ENCODE measurements at places on chromosomes 1 and 21.

- peak; percentile 71 for DNase-seq
Measured at GRCh38 chr21:42337830-42338728, 12.7 kb downstream of the TFF2 start.

DNA sequence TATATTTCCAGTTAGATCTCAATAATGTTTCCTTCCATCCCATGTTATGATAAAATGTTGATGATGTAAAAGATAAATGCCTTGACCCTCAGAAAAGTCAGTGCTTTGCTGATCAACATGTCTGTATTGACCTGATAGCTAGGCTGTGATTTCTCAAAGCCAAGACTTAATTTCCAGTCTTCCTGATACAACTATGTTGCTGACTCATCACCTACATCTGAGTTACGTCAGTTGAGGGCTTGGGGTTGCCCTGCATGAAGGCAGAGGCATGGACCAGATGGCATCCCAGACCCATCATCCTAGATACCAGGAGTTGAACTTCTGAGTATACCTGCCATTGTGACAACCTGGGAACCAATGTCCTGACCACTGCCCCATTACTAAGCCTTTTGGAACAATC is 4.8 kb downstream of the LCE1D start:
- DNase-seq: no peak

GRCh38 chr21:26777166-26777565 is 68.0 kb downstream of the ADAMTS1 start:
- no peak for DNase-seq

DNA sequence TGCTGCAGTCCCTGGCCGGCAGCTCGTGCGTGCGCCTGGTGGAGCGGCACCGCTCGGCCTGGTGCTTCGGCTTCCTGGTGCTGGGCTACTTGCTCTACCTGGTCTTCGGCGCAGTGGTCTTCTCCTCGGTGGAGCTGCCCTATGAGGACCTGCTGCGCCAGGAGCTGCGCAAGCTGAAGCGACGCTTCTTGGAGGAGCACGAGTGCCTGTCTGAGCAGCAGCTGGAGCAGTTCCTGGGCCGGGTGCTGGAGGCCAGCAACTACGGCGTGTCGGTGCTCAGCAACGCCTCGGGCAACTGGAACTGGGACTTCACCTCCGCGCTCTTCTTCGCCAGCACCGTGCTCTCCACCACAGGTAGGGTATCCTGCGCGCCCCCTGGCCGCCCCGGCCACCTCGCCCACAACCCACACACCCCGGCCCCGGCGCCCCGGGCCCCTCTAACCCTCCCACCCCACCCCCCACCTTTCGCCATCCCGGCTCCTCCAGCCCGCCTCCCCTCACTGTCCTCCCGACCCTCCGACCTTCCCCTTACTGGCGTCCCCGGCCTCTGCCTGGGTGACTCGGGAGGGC is 352 bp downstream of the KCNK1 start:
- peak; percentile 78 for DNase-seq

DNA sequence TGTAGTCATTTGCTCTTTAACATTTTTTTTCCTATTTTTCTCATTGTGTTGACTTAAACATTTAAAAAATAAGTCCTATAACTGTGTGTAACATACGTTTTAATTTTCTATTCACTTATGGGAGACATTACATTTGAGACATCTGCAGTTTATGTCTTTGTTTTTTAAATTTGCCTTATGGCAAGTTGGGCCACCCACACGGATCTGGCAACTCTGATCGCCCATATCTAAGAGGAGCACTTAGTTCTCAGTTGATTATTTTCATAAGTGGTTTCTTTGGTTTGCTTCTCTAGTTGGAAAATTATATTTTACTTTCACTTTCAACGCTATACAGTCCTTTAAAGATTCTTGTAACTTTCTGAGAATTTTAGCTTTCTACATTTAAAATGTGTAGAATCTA is 13.8 kb upstream of the ZNF124 start:
- DNase-seq: no peak

- no peak for DNase-seq
Measured at GRCh38 chr21:16145479-16145878, 415.7 kb downstream of the USP25 start.

GRCh38 chr1:54812801-54813484 is 11.8 kb upstream of the TTC22 start:
- DNase-seq: no peak

DNA sequence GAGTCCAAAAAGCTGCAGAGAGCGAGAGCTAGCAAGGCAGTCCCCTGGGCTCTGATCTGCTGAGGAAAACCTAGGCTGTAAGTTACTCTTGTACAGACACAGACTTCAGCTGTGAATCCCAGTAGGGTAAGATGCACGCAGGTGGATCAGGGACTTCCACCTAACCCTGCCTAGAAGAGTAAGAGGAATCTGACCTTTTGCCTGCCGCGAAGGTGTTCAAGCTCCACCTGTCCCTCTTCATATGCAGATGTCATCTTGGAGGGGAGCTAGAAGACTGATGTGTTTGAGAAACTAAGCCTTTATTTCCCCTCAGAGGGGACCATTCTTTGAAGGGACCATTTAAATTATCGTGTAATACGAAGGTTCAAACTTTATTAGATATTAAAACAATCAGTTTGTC is 108.6 kb upstream of the USP24 start:
- DNase-seq: no peak

DNA sequence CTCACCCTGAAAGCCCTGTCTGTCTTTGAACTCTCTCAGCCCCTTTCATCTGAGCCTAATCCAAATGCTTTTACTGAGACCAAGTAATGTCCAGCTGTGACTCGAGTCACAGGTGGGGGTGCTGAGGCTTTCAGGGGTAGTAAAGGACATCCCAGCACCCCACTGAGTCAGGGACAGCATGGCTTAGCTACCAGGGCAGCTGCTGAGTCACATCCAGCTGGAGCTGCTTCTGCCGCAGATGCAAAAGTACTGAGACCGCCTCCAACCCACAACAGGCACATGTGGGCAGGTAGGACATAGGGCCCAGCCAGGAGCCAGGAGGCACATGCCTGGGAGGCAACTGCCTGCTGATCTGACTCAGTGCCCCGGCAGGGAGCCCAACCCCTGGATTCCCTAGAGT is 6.7 kb upstream of the VSIG8 start:
- no peak for DNase-seq

- DNase-seq: no peak
Measured at GRCh38 chr1:228310162-228310792, 96.4 kb downstream of the TRIM11 start.

GRCh38 chr21:25214676-25215075 is 392.6 kb downstream of the MRPL39 start:
- DNase-seq: no peak

GRCh38 chr21:31334648-31335121 is 9.4 kb downstream of the TIAM1 start:
- no peak for DNase-seq

DNA sequence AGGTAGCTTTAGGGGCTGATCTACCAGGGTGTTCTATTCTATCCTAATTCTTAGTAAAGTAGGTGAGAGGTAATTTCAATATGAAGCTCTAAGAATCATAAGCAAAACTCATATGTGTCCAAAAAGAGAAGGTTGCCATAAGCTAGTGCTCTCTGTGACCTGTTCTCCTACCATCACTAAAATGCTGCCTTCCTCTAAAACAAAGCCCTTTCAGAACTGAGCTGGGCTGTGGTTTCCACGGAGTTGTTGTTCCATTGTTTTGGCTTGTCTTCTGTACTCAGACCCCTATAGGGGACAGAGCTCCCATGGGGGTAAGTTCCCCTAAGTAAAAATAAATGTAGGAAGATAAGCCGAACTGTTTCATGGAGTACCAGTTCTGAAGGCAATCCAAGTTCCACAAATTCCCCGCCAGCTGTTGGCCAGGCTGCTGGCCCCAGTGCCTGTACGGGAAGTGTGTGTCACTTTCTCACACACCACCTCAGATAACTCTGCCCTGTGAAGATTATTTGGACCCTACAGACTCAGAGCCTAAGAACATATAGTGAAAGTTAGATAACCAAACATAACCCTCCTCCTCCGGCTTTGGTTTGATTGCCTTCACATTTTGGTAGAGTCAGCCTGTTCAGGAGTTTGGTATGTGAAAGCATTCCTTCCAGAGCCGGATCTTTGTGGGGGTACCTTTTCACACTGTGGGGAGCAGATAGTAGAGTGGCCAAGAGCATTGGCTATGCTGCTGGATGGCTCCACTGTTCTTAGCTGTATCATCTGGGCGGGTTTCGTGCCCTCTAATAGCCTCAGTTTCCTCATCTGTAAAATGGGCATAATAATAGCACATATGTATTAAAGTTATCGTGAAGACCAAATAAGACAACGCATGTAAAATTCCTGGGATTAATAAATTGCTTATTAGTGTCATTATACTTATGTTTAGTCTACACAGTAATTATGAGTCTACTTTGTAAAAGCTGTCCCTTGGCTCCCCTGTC is 10.8 kb downstream of the DPT start:
- DNase-seq: no peak

DNA sequence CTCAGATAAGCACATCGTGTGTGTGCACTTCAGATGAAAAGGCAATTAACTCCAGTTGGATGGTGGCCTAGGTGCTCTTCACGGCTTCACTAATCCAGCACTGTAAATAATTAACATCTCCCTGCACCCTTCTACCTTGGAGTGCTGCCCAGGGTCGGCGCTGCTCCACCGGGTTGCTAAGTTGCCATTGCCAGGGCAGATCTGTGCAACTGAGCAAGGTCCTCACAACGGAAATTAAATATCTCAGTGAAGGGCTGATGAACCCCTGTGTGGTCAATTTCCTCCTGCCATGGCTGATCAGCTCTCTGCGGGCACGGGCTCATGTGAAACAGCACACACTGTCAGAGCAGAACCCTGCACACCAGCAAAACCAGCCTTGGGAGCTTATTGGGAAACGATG is 63.2 kb downstream of the SYDE2 start:
- no peak for DNase-seq

DNA sequence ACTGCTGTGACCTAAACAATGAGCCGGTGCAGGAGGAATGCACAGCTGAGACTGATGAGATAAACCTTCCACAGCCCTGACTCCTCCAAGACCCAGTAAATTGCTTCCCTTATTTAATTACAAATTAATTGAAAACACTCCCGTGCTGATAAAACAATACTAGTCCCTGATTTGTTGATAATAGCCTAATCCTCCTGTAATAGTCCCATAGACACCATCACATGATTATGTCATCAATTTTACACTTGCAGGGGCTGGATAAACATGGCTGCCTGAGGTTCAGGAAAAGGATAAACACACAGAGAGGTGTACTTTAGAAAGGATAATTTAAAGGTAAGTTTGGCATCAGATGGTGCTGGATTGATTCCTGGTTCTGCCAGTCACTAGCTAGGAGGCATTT is 84.6 kb upstream of the SPAG17 start:
- DNase-seq: no peak

GRCh38 chr1:30197639-30198450 is 525.5 kb downstream of the MATN1 start:
- no peak for DNase-seq

- DNase-seq: no peak
Measured at GRCh38 chr21:38173276-38174035, 83.3 kb upstream of the KCNJ15 start.

DNA sequence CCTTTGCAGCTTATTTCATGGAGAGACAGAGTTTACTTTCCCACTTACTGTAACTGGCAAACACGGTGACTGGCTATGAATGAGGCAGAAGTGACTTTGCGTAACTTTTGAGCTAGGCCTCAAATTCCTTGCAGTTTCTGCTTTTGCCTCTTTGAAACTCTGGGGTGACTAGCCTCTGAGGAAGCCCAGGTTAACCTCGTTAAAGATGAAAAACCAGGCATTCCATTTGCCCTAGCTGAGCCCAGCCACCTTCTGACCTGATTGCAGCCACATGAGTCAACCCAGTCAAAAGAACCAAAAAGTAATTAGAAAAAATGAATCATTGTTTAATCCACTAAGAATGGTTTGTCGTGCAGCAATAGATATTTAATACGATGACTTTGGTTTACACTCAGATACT is 20.4 kb downstream of the PRMT6 start:
- no peak for DNase-seq

DNA sequence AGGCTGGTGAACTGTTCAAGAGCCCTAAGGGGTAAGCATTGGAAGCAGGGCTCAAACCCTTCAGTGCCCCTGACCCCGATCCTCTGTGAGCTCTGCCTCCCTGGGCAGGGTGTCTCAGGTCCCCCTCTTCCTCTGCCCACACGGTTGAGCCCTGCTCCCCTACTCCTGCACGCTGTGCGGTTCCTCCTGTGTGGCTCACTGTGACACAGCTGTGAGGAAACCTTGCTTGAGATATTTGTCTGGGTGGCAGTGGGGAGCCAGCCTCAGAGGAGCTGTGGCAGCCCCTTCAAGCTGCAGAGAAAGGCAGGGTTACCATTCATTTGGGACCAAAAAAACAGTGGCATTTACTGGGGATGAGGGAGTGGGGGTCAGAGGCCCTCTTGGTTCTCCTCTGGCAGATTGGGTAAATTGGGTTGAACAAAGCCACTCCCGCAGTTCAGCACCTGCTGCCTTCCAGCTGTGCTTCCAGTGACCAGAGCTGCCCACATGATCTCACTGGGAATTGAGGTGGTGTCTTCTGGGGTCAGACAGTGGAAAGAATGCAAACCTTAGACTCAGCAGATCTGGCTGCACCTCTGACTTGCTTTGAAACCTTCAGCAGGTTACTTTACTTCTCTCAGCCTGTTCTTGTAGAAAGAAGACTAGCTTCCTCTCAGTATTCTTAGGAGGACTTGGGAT is 60.6 kb upstream of the CD1D start:
- DNase-seq: no peak

DNA sequence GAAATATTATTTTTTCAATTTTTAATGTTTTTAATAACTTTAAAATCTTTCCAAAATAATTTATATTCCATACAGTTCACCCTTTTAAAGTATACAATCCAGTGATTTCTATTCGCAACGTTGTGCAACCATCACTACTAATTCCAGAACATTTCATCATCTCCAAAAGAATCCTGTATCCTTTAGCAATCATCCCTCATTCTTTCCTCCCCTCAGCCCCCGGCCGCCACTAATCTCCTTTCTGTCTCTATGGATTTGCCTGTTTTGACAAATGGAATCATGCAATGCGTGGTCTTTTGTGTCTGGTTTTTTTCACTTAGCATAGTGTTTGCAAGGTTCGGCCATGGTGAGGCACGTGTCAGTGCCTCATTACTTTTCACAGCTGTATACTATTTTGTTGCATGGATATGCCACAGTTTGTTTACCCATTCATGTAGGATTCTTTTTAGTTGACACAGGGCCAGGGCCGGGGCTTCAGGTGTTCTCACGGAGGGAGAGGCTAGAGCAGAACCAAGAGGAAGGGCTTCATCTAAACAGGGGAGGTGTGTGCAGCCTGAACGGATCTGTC is 40.6 kb upstream of the ZBTB40 start:
- no peak for DNase-seq

DNA sequence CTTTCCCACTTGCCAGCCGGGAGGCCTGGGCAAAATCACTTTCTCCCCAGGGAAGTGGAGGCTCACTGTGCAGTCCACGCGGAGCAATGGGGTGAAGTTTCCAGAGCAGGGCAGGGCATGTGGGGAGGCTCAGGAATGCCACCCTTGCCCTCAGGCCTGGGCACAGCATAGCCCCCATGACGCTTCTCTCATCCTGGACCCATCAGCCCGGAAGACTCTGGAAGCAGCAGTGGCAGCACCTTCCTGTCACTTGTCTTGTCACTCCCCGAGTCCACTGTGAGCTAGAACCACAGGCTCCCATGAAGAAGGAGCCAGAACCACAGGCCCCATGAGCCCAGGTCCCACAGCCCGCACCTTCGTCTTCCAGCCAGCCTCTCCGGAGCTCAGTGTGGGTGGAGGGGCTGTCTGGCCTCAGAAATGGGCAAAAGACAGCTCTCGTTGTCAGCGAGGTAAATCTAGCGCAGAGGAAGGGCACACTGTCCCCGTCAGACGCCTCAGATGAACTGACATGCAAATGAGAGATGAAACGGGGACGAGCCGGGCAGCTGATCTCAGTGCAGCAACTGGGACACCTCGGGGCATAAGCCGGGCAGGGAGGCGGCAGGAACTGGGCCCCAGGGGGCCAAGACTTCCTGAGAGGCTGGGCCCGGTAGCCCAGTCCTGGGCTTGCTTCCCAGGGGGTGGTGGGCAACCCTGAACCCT is 6.1 kb downstream of the PDE9A start:
- DNase-seq: no peak
